ENCODE measurements at places on chromosomes 5 and 9. TPM values are rescaled to one million over a fixed set of nuclear protein-coding genes. Genes with fewer than 3 reads are reported as not detected.

GRCh38 chr5:128432913-128433440 lies 105.1 kb downstream of the FBN2 start:
- DNase-seq: no peak

DNA sequence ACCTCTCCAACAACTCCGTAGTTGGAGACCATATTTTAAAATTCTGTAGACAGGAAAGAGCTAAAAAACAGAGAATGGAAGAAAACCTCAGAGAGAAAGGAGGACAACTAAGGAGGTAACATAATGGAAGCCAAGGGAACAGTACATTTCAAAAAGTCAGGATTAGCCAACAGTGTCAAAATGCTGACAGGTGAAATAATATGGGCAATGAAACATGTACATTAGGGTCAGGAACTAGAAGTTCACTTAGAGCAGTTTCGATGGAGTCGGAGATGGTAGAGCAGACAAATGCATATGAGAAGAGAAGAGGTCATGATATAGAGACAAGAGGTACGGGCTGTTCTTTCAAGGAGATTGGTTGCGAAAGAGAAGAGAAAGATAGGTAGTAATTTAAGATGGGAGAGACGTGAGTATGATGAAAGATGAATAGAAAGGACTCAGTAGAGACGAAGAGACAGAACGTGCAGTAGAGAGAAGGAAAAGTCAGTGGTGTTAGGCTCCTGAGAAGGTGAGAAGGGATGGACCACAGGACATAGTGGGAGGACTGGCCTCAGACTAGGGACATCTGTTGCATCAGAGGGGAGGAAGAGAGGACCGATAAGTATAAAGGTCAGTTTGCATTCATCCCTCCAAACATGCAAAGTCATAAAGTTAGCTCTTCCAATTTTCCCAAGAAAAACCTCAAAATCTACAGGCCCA lies 25.6 kb downstream of the NRG2 start:
- no peak for DNase-seq

SLC1A3 gene
- 16.8 TPM for total RNA-seq

SLC6A7 gene
- not detected for total RNA-seq

ST8SIA4 gene
- total RNA-seq: 1.4 TPM

- no peak for DNase-seq
Measured at GRCh38 chr9:88694625-88695024, 159.6 kb downstream of the NXNL2 start.

GRCh38 chr5:1201327-1202025 lies at the start of gene SLC6A19:
Gene SLC6A19, plus strand, starts transcription at chr5:1201595. Its CDS starts 56 bp downstream, at chr5:1201651.
- no peak for DNase-seq

DNA sequence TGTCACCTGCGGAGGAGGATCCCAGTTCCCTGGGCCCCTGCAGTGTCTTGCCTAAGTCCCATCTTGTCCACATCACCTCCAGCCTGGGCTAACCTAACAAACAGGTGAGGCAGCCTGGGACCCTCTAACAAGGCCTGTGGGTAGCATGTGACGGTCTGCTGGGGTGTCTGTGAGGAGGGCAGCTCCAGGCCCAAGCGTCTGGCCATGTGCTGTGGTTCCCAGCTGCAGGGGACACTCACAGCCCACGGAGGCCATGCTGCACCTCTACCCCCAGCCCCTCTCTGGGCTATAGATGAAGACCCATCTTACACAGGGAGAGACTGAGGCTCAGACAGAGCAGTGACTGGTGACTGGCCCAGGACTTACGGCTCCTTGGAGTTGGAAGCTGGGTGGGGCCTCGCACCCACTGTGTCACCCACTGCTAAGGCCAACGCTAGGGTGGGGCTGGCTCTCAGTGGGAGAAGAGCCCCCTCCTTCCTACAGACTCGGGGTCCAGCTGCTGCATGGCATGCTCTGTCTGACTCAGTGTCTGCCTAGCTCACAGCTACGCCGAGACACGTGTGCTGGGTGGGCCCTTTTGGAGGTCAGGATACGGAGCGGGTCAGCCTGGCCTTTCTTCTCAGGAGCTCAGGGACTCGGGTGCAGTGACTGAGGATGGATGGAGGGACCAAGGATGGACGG lies 40.8 kb upstream of the RNF130 start:
- DNase-seq: peak; percentile 48

MEGF10 gene
- 1.2 TPM for total RNA-seq

GRCh38 chr5:139844472-139845145 lies 49.0 kb downstream of the PSD2 start:
- peak; percentile 86 for DNase-seq

DNA sequence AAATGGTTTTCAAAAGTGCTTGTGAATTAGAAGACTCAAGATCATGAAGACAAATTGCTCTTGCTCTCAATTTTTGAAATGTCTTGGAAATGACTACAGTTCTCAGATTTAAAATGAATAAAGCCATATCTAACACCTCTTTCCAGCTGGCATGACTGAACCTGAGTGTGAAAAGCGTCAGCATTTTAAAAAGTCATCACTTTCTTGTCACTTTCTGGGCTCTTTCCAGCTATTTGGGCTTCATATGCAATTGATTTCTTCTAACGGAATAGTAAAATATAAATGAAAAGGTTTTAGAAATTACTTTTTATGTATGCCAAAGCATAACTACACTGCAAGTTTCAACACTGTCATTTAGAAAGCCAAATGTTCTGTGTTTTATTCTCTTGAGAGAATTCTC lies 2.3 kb downstream of the GPR21 start:
- DNase-seq: no peak

OTULINL gene
- 5.7 TPM for total RNA-seq

TMEM215 gene
- total RNA-seq: not detected

- DNase-seq: no peak
Measured at GRCh38 chr5:81896764-81897163, 75.1 kb upstream of the ATG10 start.

DNA sequence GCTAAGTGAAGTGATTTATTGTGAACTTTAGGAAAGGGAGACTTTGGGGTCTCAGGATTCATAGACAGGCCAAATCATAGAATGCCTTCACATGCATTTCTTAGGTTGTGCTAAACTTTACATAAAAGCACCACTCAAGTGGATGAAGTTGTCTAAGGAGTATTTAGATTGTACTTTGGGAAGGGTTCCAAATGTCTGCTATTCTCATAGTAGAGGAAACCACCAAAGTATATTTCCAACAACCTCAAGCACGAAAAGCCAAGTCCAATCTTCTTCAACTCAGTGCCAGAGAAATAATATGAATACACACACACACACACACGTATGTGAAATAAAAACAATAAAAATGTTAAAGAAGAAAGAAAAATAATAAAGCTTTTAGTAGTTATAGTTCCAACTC lies 41.8 kb downstream of the ENC1 start:
- no peak for DNase-seq

DNA sequence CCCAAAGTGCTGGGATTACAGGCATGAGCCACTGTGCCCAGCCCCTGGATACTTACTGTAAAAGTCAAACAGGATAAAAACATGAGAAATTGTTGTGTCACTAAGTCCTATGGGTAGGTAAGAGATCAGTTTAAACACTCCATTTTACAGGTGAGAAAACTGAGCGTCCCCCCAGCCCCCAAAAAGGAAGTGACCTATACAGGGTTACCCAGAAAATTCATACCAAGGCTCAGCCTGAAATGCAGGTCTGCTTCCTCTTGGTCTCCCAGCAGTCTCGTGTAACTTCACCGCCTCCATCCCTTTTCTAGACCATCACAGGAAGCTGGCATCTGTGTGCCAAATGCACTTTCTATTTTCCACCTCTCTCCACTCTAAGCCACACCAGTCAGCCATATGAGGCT lies 57.2 kb downstream of the TMOD1 start:
- no peak for DNase-seq

GRCh38 chr9:111151537-111151936 lies 113.3 kb upstream of the LPAR1 start:
- no peak for DNase-seq

DNA sequence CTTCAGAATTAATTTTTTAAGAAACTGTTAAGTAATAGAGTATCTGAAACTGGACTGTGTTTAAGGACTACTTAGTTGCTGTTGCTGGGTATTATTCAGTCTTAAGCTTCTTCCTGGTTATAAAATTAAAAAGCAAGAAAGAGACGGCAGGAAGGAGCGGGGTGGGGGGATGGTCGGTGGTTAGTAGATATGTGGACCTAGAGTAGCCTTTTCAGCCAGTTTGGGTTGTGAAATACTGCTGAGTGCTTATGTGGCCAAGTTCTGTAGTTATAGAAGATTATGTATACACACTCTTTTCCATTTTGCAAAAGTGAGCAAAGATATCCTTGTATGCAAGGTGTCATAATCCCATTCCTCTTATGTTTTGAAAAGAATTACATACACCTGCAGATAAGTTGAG lies 28.5 kb downstream of the TRIO start:
- no peak for DNase-seq

Data from sigmoid colon (tissue), 7 donors.